ENCODE measurements at places on chromosomes 1 and 21. TPM values are rescaled to one million over a fixed set of nuclear protein-coding genes. Genes with fewer than 3 reads are reported as not detected.

- H3K36me3 ChIP-seq = no peaks in the 10 kb centered on the region
- H3K27ac ChIP-seq = no peak overlapping the region
- no peak overlapping the region for H3K4me3 ChIP-seq
- DNase-seq = no peak
Measured at GRCh38 chr1:24548070-24548469, 7.8 kb upstream of the NCMAP start.

DNA sequence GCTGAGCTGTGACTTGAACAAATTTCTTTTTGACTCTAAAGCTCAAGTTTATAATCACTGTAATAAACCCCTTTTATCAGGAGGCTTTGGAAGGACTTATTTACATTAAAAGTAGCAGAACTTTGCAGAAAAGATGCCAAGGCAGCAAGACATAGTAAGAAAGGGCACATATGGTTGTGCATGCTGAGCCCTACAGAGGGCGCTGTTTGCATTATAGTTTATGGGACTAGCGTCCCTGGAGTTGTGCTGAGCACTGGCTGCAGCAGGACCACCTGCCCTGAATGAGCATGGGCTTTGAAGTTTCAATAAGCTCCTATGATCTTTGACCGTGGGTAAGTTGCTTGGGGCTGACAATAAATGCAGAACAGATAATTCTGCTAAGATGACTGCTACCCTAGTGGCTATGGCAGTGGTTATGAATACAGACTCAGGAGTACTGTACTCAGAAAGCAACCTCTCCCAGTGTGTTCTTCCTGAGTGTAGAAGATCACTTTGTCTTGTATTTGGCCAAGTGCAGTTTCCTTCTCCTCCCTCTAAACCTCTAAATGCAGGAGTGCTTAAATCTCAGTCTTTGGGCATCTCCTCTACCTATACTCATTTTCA lies 45.4 kb upstream of the USP1 start:
- H3K4me3 ChIP-seq = no peak overlapping the region
- no peaks in the 10 kb centered on the region for H3K27me3 ChIP-seq
- DNase-seq = peak; percentile 18
- no peaks in the 10 kb centered on the region for H3K36me3 ChIP-seq

Gene DISP3
- total RNA-seq = 2.6 TPM

Gene TFF2
- total RNA-seq = not detected

DNA sequence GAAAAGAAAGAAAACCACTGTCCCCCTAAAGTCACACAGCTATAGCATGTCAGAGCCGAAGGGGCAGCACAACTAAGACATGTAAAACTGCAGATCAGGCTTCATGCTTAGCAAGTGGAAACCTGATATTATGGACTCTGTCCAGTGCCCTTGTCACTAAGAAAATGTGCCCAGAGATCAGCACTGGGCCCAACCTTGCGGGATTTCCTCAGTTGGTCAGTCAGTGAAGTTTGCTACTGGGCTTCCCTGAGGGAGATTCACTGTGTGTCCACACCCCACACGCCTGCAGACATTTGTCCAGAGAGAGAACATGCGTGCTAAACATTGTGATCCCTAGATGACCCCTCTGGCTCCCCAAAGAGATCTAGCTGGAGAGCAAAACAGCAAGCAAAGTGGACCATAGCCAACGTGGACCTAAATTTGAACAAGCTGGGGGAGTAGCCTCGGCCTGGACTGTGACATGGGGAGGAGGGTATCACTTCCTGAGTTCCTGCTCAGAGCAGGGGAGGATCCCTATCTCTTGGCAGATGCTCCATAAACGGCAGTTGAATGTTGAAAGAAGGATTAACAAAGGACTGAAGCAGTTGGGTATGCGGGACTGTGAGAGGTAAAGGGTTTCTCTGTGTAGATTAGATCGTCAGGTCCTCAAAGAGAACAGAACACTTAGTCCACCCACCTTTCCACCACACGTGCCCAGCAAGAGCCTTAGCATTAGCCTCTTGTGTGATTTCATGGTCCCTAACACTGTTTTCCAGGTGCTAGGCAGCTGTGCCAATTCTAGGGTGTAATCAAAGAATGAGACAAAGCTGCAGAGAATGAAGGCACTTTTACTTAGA lies 53.6 kb downstream of the GLUL start:
- DNase-seq = no peak
- no peak overlapping the region for H3K4me3 ChIP-seq
- no peaks in the 10 kb centered on the region for H3K4me1 ChIP-seq
- no peaks in the 10 kb centered on the region for H3K27me3 ChIP-seq
- no peaks in the 10 kb centered on the region for H3K36me3 ChIP-seq

- no peaks in the 10 kb centered on the region for H3K36me3 ChIP-seq
- H3K4me1 ChIP-seq = no peaks in the 10 kb centered on the region
- no peak for DNase-seq
Measured at GRCh38 chr1:97461782-97462181, 459.1 kb downstream of the DPYD start.

GRCh38 chr21:27614231-27614630 lies 647.3 kb upstream of the ADAMTS5 start:
- H3K4me3 ChIP-seq = no peak overlapping the region
- H3K27ac ChIP-seq = no peak overlapping the region
- H3K27me3 ChIP-seq = no peaks in the 10 kb centered on the region
- no peaks in the 10 kb centered on the region for H3K4me1 ChIP-seq

Data from transverse colon (tissue), 4 donors.